ENCODE measurements at places on chromosomes 1 and 21.

- DNase-seq = no peak
These were observed 81.1 kb upstream of the HMGB4 start for GRCh38 chr1:33782776-33783175.

GRCh38 chr1:156433602-156434001 is 64.6 kb downstream of the RHBG start:
- DNase-seq = no peak

DNA sequence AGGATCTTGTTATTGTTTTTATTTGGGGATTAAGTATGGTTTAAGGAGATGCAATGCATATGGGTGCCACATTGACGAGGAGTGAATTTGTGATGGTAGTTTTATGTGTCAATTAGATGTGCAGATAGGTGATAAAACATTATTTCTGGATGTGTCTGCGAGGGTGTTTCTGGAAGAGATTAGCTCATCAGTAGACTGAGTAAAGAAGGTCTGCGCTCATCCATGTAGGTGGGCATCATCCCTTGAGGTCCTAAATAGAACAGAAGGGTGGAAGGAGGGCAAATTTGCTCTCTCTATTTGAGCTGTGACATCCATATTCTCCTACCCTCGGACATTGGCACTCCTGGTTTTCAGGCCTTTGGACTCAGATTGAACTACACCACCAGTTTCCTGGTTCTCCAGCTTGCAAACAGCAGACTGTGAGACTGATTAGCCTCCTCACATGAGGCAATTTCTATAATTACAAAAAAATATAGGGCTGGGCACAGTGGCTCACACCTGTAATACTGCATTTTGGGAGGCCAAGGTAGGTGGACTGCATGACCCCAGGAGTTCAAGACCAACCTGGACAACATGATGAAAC is 118.2 kb upstream of the ZNF678 start:
- DNase-seq = no peak

DNA sequence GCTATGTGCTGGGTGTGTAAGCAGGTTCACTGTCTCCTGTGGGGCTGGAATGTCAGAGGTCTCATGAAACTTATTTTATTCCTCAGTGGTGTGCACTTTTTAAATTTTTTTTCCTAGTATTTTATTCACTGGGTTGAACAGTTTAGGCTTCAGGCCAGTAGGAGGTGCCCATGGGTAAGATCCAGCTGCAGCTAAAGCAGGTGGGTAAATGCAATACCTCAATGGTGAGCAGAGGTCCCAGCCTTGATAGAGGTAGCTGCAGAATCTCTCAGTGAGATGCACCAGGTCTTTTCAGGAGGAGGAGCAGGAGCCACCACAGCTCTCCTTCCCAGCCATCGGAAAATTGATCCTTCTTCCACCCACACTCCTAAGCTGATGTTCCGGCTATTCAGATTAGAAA is 12.6 kb upstream of the OR6N2 start:
- DNase-seq = no peak

- DNase-seq = no peak
These were observed 16.6 kb downstream of the UTP11 start for GRCh38 chr1:38029081-38029681.

DNA sequence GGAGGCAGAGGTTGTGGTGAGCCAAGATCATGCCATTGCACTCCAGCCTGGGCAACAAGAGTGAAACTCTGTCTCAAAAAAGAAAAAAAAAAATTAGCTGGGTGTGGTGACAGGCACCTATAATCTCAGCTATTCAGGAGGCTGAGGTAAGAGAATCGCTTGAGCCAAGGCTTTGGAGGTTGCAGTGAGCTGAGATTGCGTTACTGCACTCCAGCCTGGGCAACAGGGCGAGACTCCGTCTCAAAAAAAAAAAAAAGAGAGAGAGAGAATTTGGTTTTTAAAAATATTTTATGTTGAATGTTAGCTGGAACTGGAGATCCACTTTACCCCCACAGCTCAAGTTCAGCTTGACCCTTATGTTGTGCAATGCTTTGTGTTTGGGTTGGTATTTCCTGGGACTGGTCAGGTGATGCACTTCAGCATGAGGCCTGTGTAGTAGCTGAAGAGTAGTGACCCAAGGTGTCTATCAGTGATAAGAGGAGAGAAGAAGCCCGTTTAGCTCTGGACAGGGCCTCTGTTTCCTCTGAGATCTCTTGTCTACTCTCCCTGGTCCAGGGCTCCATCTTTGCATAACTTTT is 36.8 kb upstream of the MACF1 start:
- DNase-seq = no peak

DNA sequence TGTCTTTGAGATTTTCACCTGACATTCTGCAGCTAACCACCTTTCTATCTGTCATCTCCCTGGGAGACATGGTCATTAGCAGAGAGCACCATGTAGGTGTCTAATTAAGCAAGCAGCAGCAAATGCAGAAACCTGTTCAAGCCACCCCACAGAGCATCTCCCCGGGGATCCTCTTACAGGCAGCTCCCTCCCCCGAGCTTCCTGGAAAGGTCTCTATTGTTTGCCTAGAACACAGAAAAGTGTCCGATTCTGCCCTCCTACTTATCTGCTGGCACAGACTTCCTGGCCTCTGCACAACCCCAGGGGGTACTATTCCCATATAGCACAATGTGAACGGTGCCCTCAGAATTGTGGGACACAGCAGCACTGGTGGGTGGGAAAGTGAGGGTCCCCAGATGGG is 46.1 kb downstream of the PLEKHA6 start:
- DNase-seq = no peak

DNA sequence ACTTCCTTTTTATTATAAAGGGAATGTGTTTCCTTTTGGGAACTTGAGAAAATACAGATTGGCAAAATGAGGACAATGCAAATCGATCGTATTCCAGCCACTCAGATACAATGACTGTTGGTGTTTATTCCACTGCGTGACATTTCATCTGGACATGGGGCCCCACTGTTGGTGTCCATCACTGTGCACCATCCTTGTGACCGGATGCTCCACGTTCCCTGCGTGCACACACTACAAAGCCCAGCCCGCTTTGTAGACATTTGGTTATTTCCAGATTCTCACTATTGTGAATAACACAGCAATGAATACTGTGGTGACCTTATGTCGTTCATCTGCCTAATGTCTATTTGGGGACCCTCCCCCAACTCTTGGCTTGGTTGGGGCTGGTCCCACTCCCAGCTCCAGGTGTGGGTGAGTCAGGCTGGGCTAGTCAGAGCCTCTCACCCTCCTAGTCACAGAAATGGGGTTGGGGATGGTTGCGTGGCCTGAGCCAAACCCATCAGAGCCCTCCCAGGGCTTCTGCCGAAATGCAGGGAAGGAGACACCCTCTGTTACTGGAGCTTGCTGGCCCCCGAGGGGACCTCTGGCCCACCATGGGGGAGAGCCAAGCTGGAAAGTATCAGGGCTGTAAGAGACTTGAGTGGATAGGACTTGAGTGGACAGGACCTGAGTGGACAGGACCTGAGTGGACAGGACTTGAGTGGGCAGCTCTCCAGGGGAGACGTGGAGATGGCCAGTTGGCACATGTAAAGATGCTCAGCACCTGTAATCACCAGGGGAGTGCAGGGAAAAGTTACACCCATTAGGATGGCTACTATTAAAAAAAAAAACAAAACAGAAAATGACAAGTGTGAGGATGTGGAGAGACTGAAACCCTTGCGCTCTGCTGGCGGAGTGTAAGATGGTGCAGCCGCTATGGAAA is 57.1 kb upstream of the ADARB1 start:
- DNase-seq = no peak

DNA sequence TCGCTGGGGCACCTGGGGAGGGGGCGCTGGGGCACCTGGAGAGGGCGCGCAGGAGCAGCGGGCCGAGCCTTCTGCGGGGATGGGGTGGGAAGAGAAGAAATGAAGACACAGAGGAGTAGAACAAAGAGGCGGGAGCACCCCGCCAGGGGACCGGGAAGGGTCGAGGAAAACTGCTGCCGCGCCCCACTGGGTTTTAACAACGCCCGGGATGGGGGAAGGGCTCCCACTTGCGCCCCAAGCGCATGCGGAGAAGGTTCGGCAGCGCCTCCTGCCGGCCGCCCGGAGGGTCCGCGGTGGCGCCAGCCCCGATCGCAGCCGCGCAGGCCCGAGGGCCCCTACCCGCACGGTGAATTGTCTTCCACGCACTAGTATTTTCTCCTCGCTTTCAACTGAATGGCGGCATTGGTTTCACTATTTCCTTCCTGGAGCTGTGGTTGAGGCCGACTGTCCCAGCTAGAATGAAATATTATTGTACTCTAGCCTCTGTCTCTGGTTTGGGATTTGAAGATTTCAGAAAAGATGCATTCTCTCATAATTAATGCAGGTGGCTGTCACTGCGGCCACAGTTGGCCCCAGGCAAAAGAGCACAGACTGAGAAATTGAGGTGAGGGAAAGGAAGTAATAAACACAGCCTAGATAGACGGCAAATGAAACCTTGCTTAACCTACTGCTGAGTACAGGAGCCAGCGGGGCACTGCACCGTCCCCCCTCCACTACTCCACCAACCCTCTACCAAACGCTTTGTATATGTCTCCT is 57.3 kb downstream of the MAB21L3 start:
- peak; percentile 79 for DNase-seq

DNA sequence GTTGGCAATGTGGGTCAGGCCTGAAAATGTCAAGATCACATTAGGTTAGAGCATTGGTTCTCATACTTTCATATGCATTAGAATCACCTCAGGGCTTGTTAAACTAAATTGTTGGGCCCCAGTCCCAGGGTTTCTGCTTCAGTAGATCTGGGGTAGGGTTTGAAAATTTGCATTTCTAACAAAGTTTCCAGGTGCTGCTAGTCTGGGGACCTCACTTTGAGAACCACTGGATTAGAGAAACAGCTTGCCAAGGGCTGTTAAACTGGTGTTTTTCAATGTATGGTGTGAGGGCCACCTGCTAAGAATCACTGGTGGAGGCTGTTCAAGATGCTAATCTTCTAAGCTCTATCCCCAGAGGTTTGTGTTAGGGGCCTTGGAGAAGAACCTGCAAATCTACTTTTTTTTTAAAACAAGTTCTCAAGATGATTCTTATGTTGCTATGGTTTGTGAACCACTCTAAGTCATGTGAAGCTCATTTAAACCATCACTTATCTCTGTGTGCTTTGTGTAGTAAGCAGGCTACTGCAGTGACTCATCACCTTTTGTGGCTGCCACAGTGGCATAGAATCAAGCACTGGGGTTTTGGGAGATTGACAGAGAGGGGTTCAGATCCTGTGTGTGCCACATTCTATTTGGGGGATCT is 152.2 kb downstream of the S1PR1 start:
- DNase-seq = no peak

DNA sequence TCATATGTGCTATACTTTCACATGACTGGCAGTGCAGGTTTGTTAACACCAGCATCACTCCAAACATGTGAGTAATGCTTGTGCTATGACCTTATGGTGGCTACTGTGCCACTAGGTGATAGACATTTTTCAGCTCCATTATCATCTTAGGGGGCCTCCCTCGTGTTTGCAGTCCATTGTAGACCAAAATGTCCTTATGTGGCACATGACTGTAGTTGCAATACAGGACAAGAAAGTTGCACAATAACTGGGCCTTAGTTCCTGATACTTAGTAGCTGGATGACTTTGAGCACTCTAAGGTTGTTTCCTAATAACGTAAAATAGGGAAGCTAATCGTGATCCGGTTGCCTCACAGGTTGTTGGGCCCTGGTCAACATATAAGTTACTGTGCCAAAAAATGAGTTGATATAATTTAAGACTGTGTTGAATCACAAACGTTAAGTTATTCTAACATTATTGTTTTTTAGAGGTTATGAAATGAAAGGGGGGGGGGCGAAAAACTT is 511 bp upstream of the SNX27 start:
- DNase-seq = peak; percentile 58

DNA sequence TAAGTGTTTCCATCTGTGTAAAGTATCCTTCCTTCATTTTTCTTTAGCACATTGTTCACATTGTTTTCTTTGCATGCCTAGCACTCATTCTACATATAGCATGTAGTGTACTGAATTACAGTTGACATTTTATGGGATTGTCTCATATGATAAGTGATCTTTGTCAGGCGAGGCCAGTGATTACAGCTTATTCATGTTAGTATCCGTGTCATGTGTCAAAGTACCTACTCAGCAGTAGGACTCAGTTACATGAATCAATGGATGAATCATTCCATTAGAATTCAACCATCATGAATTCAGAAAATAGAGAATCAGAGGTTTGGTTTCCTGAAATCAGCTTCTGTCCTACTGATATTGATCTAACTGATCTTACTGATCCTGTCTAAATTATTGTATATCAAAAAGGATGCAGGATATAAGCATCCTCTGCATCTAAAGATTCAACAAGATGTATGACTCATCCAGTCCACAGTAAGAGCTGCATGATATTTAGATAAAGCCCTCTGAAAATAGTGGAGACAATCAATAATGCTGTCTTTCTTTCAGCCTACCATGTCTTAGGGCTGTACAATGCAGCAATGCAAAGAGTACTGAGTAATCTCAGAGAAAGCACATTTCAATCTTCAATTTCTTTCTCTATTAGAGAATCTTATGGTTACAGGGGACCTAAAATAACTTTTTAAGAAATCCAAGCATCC is 20.7 kb upstream of the HRNR start:
- no peak for DNase-seq

- no peak for DNase-seq
These were observed 83.1 kb upstream of the ERRFI1 start for GRCh38 chr1:8109216-8109615.

- peak; percentile 13 for DNase-seq
These were observed 54.5 kb downstream of the COL6A1 start for GRCh38 chr21:46035809-46036695.

GRCh38 chr1:169326261-169326955 is 41.2 kb downstream of the NME7 start:
- DNase-seq = no peak

DNA sequence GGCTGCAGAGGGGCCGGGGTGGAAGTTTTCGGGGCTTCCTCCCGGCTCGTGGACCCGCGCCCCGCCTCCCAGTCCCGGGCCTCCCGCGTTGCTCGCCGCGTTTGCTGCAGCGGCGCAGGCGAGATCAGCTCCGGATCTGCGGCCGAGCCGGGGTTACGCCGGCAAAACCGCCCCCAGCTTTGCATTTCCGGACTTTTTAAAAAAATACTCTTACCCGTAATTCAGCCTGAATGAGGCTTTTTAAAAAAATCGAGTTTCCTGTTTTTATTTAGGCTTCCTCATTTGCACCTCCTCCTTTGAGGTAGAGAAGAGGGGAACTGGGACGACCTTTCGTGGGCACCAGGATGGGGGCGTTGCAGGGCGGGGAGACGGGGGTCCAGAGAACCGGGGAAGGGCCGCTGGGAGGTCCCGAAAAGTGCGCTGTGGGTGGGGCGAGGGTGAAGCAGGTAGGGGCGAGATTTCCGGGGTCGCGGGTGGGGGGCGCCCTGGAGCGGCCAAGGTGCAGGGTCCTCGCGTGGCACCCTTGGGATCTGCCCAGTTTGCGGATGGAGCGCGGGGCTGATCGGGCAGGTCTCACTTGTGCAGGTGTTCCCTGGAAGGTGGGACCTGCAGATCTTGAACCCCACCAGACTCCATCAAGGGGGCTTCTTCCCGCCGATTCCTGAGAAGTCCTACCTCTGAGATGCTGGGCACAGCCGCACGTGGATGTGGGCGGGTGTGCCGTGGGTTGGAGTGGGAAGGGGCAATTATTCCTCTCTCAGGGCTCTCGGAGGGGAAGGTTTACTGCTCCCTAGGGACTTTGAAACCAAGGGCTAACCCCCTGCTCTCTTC is 1.1 kb downstream of the PIK3CD start:
- DNase-seq = peak; percentile 70
